ENCODE measurements at places on chromosomes 2 and 18.

- DNase-seq: no peak
Measured at GRCh38 chr18:79857082-79857671, 59.4 kb downstream of the KCNG2 start.

GRCh38 chr18:58169472-58169871 is 125.4 kb downstream of the NEDD4L start:
- no peak for DNase-seq

DNA sequence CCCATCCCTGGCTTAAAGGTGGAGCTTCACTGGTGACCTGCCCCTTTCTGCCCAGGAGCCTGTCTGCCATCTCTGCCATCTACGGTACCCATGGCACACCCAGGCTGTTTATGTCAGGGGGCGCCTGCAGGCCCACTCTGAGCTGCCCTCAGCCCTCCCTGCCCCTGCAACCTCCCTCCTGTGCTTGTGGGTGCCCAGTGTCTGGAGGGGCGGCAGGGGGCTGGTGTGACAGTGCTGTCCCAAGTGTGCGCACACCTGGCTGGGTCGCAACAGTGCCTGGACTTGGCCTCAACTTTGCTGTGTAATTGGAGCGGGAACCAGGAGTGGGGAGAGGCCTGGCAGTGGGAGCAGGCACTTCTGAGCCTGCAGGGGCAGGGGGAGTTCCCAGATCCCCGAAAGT is 102.4 kb downstream of the ALMS1 start:
- no peak for DNase-seq

GRCh38 chr2:8609357-8609811 is 72.5 kb upstream of the ID2 start:
- DNase-seq: no peak

- no peak for DNase-seq
Measured at GRCh38 chr18:47108998-47109405, 41.3 kb downstream of the HDHD2 start.

DNA sequence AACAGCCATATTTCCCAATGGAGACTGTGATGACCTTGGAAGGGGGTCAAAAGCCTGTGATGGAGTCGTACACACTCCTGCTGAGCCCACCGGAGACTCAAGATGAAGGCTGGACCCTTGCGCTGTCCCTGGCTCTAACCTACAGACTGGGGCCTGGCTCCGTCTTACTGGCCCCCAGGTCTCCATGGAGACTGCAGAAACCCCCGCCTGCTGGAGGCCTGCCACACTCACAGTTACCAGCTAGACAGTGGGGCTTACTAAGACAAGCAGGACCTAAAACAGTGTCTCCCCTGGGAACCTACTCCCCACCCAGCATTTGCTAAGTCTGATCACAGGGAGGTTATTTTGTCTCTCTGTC is 9.6 kb downstream of the C2orf72 start:
- DNase-seq: no peak

- DNase-seq: no peak
Measured at GRCh38 chr18:45958730-45959129, 8.4 kb downstream of the EPG5 start.

DNA sequence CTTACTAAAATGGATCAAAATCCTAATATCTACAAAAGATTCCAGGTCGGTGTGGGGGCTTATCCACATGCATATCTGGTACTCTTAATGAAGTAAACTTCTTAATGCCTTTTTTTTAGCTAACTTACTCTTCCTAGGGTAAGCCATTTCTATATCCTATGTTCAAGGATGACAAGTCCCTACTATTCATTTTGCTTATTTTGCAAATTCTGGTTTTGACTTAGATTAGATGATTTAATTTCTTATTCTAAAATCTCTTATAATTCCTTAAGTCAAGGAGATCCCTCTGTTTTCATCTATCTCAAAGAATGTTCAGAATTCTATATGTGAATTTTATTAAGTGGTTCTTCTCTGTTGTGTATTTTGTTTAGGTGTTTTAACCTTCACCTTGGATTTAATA is 79.7 kb downstream of the KYNU start:
- no peak for DNase-seq

DNA sequence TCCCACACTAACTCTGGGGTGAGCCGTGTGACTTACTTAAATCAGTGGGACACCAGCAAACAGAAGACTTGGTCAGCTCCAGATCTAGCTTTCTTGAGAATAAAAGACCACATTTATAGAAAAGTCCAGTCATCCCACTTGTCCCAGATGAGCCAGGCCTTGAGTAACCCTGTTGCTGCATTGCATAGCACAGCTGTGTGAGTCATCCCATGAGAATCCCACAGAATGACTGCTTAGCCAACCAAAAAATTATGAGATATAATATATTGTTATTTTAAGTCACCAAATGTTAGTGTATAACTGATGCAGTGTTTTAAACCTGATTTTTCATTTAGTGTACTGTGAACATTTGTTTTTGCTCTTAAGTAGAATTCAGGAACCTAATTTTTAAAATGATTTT is 94.2 kb upstream of the FSHR start:
- DNase-seq: peak; percentile 59

GRCh38 chr2:232884001-232884421 is 13.9 kb downstream of the SNORC start:
- no peak for DNase-seq

DNA sequence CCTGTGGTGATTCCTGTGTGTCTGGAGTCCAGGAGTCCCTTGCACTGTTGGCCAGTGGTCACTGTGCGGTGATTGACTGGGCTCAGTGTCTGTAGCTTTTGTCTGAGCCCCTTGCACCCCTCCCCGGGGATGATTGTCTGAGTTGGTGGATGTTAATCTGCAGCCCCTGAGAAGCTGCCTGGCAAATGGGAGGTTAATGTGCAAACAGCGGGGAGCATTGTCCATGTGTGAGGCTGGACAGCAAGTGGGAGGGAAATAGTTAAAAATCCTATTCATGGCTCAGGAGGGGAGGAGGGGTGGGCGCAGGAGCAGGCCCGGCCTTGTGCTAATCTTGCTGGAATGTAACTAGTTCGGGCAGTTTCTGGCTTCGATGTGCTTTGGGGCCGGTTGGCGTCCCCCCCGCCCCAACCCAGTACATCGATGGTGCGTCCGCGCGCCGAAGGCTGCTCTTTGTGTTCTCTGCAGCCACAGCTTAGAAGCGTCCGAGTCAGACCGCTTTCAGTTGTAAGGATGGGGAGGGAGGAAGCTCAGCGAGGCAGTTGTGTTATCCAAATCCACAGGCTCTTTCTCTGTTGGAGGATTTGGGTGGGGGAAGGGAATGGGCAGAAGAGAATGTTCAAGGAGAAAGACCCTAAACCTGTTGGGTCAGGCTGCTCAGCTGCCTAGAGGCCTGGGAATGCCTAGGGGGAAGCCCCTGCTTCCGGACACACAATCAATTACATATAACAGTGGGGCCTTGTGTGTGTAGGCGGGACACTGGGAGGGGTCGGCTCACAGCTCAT is 71.8 kb downstream of the TGOLN2 start:
- no peak for DNase-seq

GRCh38 chr2:108412995-108413710 is 35.4 kb downstream of the SULT1C4 start:
- DNase-seq: peak; percentile 85

- no peak for DNase-seq
Measured at GRCh38 chr2:112683550-112684414, 37.0 kb upstream of the NT5DC4 start.

DNA sequence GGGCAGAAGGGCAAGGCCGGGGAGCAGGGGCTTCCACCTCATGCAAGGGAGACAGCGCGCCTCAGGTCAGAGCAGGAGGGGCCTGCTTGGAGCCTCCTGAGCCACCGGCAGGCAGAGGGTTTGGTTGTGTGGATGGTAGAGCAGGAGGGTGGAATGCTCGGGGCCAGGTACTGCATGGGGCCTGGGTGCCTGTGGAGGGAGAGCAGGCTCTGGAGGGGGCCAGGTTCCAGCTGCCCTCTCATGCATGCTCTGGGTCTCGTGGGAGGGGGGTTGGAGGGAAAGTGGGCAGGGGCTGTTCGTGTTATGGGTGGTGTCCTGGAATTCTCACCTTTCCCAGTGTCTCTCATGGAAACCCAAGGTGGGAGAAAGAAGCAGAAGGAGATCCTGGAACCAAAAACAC is 3.2 kb upstream of the IL1R2 start:
- DNase-seq: no peak

- DNase-seq: no peak
Measured at GRCh38 chr2:10204326-10205161, 82.0 kb downstream of the RRM2 start.

DNA sequence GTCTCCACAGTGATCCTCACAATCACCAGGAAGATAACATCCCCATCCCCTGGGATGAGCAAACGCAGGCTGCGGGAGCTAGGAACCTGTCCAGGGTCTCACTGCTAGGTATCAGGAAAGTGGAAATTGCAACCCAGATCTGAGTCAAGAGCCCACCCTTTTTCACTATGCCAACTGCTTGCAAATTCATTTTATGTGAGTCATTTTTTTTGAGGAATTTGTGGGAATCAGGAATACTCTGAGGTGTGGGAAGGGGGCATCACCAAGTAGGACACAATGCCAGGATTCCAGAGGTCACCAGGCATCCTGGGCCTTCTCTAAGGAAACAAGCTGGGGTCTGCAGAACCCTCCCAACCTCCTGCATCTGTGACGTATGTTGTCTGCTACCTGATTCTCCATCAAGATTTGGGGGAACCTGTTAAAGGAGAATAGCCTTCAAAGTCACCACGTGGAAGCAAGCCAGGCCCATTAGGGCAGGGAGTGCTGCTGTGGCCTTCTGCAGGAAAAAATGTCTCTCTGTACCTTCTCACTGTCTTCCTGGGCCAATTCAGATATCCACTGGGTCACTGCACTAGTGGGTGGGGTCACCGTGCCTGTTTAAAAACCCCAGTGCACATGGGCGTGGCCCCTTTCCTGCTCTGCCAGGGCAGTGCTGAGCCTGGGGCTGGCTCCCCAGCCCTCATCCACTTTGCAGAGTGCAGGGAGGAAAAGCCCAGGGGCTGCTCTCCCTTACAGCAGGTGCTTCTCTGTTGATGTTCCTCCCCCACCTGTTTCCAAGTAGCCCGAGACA is 50.2 kb downstream of the MCFD2 start:
- no peak for DNase-seq

DNA sequence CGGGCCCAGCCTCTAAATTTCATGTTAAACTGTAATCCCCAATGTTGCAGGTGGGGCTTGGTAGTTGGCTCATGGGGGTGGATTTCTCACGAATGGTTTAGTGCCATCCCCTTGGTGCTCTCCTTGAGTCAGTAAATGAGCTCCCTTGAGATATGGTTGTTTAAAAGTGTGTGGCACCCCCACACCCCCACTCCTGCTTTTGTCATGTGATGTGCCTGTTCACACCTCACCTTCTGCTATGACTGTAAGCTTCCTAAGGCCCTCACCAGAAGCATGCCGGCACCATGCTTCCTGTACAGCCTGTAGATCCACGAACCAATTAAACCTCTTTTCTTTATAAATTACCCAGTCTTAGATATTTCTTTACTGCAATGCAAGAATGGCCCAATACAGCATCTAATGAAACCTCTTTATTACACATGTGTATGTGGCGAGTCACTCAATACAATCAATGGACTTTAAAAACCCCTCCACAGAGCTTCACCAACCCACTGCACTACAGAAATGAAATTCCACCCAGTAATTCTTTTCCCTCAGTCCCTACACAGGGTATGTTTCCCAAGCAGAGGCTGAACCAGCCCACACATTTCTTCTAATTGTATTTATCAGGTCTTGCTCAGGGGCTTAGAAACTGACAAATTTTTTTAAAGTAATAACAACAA is 47.3 kb downstream of the WDFY1 start:
- DNase-seq: no peak

GRCh38 chr2:55051026-55051866 is 995 bp upstream of the RTN4 start:
- peak; percentile 73 for DNase-seq

DNA sequence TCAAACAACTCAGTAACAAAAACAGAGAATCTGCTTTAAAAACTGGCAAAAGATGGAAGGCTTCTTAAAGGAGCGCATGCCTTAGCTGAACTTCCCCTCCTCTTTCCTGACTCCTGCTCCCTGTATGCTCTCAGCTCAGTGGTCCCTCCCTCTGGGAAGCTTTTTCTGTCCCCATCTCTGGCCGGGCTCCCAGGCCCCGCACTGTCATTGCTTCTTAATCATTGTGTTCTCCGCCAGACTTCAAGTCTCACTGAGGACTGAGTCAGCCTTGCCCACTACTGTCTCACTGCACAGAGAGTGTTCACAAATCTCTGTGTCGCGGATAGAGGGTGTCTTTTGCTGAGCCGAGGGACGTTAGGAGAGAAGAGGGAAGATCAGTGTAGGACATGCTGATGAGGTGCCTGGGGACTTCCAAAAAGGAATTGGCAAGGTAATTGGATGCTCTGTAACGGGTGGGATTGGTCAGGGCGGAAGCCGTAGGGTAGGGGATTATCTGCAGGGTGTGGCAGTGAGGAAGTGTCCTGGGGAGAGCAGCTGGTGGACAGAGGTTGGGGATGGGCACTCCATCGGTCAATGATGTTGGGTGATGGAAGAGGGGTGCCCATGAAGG is 16.2 kb downstream of the TOGARAM2 start:
- DNase-seq: no peak

DNA sequence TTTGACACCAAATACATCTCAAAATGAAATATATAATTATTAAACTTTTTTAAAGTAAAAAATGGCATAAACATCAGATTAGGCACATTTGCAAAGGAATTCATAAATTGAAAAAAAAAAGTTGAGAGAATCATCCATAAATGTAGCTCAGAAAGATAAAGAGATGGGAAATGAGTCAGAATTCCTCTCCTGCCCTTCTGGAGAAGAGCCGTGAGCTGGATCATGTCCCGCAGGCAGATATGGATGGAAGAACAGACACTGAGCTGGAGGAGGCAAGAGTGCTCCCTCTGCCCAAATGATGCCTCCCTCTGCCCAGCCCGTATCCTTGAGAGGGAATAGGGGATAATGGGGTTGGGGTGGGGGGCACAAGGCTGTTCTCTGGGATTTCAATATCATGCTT is 190.9 kb downstream of the TFCP2L1 start:
- DNase-seq: no peak

DNA sequence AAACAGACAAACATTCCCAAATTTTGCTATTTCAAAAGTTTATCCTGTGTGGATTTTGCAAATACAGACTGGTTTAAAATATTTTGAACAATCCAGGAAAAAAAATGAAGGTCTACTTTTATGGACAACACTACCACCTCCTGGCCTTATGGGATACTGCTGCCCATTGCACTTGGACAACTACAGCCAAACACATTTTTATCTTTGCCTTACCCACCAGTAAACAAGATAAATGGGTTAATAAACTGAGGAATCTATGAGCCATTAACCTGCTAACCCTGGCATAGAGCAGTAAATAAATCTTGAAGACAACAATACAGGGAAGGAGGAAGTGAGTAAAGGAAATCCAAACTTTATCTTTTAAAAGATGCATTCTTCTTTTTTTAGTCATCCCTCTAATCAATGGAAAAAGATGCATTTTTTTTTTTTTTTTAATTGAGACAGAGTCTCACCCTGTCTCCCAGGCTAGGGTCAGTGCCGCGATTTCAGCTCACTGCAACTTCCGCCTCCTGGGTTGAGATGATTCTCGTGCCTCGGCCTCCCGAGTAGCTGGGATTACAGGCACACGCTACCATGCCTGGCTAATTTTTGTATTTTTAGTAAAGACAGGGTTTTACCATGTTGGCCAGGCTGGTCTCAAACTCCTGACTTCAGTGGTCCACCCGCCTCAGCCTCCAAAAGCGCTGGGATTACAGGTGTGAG is 2.1 kb upstream of the SPIRE1 start:
- DNase-seq: no peak

All from T1000 (cell line).